ENCODE measurements at places on chromosomes 4 and X.
A peak's percentile ranks its signal among the peaks of the same experiment; 100 is the strongest.

DNA sequence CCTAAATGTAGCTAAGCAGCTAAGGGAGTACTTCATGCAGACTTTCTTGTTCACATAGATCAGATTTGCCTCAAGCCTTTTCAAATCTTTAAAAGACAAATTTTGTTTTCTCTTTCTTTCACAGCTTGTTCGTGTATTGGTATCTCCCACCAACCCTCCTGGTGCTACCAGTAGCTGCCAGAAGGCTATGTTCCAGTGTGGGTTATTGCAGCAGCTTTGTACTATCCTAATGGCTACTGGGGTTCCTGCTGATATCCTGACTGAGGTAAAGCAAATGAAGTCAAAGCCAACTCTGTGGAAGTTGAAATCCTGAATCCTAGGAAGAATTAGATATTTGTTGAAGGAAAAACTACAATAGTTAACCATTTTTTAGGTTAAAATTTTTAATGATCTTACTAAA, 62.6 kb downstream of the USO1 start:
- DNase-seq = no peak

GRCh38 chr4:21709761-21710160, 238.8 kb downstream of the KCNIP4 start:
- no peak for DNase-seq

DNA sequence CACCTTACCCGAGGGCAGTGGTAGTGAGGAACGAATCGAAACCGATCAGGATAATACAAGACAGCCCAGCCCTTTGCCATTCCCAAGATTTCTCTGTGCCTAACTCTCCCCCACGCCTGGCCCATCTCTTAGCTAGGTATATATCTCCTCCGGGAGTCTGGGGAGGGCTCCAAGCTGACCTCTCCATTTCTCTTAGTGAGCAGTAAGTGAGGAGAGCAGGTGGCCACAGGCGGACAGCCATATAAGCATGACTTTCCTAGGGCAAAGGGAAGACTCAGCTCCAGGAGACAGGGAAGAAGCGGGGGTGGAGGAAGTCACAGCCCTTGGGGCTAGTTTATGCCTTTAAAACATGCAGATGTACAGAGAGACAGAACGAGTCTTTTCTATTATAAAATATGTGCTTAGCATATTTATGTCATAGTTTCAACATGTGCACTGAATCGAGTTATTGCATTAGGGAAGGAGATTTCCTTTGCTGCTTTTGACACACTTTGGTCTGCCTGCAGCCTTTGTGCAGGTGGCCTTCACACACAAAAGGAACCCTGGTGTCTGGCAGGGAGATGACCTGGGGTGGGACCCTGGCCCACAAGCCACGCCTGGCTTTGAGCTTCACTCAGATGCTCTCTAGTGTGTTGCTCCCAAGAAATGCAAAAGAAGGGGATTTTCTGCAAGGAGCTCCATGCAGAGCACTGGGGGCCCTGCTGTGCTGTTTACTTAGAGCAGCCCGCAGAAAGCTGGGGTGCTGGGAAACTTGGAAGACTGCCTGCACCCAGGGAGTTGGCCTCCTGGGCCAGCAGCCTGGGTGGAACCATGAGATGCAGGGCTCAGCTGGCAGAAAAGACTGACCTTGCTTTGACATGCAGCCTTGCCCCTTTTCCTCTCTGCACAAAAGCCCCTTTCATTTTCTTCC, 613.3 kb downstream of the BCOR start:
- DNase-seq = no peak

- no peak for DNase-seq
Observed at GRCh38 chrX:129716507-129716906, 22.3 kb upstream of the XPNPEP2 start.

DNA sequence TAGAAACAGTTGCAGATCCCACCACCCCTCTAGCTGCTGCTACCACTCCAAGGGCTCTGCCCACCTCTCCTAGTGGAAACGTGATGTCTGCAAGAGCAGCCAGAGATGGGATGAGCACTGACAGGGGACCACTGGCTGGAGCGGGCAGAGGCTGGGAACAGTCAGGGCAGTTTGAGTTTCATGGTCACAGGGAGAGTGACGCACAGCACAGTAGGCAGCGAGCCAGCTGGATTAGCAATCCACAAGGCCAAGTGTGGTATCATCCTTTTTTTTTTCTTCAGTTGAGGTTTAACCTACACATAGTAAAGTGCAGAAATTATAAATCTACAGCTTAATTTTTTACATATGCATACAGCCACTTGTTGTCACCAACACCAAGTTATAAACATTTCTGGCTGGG, 6.4 kb upstream of the SCML2 start:
- no peak for DNase-seq

GRCh38 chr4:19807505-19807904, 444.2 kb upstream of the SLIT2 start:
- DNase-seq = peak; percentile 91

GRCh38 chr4:188728359-188728758, 589.1 kb downstream of the TRIML1 start:
- no peak for DNase-seq

- no peak for DNase-seq
Observed at GRCh38 chr4:54879576-54879975, 221.8 kb downstream of the KIT start.

GRCh38 chr4:23909671-23910070, 19.8 kb upstream of the PPARGC1A start:
- no peak for DNase-seq

GRCh38 chr4:94803181-94803580, 45.4 kb downstream of the BMPR1B start:
- no peak for DNase-seq

- no peak for DNase-seq
Observed at GRCh38 chr4:26874110-26874509, 13.5 kb downstream of the STIM2 start.

GRCh38 chrX:133989490-133989889, 4.1 kb upstream of the GPC3 start:
- DNase-seq = no peak

GRCh38 chrX:15739886-15740285, 1.8 kb downstream of the CA5B start:
- DNase-seq = no peak

DNA sequence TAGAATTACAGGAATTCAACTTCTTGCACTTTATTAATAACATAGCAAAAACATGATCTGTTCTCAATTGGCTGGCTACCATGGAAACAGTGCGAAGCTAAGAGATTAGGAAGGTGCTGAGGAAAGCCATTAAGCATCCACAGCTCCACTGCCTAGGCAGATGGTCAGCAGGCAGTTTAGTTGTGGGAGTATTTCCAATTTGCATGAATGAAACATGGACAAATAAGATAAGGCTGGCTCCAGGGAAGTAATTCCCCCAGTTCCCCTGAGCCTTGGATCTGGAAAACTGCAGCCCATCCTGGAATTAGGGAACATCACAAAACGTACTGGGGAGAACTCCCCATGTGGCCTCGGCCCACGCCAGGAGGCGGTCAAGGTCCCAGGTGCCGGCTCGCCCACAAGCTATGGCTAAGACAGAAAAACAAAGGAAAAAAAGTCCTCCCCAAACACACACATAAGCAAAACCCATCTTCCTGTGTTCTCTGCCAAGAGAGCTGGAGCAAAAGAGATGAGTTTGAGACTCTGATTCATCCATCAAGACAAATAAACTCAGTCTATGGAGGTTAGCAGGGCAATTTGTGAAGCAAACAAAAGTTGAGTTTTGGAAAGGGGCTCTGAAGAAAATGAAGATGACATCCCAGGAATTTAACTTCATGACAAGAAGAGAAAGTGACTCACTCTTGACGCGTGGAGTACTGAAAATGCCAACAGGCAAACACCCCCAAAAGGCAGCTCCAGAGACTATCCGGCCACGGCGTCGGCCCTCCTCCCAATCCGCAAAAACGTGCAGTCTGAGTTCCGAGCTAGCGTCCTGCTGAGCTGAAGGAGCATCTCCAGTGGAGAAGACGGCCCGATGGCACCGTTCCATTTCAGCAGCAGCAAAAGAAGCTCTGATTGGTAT, 45.1 kb downstream of the IGFBP7 start:
- DNase-seq = no peak

DNA sequence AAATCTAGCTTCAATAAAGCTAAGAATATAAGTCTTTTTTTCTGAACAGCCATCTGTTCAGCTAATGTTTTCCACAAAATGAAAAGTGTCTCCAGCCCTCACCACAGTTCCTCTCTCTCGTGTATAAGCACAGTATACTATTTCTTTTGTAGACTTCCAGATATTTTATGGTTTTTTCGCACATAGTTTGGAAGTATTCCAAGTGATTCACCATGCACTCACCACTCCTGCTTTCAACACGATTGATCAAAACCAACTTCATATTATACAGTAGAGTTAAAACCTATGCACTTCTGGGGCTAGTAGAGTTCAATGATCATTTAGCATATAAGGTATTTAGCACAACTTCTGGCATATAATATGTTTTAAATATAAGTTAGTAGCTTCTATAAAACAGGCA, 105.8 kb upstream of the DCAF12L1 start:
- DNase-seq = no peak

- DNase-seq = no peak
Observed at GRCh38 chr4:67770422-67770821, 16.2 kb upstream of the GNRHR start.

- DNase-seq = no peak
Observed at GRCh38 chrX:132023896-132024386, 839 bp downstream of the STK26 start.

DNA sequence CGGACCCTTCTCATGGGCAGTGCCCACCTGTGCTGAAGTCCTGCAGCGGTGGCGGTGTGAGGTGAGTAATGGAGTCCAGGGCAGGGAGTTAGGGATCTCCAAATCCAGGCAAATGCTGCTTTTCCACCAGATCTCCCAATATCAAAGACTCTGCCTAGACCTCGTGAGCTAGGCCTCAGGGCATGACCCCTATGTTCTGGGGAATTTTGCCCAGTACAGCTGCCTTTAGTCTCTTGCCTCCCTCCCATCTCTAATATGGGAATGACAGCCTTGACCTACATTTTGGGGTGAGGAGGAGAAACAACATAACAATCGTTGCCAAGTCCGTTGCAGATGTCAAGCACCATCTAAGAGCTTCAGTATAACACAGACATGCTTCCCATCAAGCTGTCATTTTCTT, 7.3 kb downstream of the PAK3 start:
- no peak for DNase-seq

GRCh38 chr4:10023806-10024205, 2.5 kb upstream of the SLC2A9 start:
- no peak for DNase-seq

DNA sequence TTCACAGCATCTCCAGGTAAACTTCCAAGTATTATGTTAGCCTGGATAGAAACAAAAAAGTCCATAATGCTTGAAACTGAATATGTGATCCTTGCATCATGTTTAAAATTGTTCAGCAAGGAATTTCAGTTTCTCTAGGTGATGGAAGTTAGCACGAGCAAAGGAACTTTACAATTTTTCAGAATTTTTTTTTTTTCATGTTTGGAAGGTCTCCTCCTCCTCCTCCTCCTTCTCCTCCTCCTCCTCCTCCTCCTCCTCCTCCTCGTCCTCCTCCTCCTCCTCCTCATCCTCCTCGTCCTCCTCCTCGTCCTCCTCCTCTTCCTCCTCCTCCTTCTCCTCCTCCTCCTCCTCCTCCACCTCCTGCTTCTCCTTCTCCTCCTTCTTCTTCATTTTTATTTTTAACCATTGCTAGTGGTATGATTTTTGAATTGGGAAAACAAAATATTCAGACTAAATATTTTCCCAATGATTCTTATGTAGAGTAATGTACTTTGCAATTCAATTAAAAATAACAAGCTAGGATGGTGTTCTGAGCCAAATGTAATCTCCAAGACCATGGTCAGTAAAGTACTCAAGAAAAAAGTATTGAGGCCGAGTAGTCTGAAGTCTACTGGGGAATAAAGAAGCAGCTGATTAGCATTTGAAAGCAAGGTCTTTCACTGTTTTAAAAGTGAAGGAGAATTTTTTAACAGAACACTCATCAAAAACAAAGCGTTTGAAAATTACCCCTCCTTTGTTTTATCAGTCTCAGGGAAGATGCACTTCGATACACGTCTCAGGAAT, 420.9 kb upstream of the ATOH1 start:
- no peak for DNase-seq

DNA sequence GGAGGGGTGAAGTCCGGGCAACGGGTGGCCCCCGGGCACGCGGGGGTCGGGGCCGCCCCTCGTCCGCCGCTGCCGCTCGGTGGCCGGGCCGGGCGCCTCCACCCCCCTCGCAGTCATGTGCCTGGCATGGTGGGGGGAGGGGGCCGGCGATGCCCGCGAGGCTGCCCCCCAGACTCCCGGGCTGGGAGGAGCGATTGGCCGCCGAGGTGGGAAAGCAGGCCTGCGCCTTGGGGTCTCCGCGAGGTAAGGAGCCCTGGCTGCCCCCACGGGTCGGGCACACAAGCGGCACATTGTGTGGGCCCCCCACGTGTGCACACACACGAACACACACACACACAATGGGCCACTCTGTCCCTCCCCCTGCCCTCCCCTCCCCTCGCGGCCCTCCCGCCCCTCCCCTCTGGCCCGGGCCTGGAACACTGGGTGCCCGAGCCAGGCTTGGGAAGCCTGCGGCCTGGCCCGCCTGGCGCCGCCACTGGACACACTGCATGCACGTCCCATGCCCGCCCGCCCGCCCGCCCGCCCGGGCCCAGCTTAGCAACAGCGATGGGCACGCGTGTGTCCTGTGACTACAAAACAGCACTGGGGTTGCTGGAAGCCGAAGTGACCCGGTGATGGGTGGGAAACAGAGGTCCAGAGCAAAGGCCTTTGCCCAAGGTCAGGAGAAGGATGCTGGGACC, 1.3 kb downstream of the SLC6A8 start:
- DNase-seq = no peak

DNA sequence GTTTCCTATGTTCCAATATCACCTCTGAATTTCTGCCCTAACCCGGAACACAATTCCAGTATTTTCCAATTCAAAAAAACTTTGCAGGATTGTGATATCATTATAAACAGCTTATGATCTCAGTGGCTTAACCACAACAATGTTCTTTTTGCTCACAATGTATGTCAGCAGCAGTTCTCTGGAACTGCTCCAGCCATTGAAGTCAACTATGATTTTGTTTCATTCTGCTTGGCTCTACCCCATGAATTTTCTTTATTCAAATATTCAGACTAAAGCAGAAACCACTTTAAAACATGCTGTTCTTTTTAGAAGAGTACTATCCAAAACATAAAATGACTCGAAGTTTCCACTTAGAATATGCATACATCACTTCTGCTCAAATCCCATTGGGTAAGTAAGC, 1611.1 kb downstream of the ARAP2 start:
- no peak for DNase-seq

GRCh38 chr4:156939139-156939538, 32.5 kb downstream of the PDGFC start:
- no peak for DNase-seq

DNA sequence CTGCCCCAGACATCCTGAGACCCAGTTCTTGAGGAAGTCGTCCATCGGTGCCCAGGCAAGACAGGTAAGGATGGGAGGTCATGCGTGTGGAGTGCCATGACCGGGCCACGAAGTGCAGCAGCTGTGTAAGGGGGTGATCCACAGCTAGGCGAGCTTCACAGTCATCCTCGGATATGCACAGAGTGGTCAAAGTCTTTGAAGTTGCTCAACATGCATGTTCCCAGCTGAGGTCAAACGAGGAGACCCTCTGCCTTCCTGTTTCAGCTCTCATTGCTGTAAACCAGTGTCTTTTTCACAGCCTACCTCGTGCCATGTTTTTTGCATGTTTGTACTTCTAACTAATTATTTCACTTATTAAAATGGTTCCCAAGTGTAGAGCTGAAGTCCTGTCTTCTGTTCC, 109.9 kb upstream of the TBL1X start:
- no peak for DNase-seq

Measured in kidney epithelial cell (primary cell).